ENCODE measurements at places on chromosomes 2 and 18.
A peak's percentile ranks its signal among the peaks of the same experiment; 100 is the strongest.

- no peak for DNase-seq
Observed at GRCh38 chr2:216596980-216597509, 36.2 kb upstream of the IGFBP2 start.

GRCh38 chr18:57052173-57052572 is 94.7 kb upstream of the BOD1L2 start:
- no peak for DNase-seq

DNA sequence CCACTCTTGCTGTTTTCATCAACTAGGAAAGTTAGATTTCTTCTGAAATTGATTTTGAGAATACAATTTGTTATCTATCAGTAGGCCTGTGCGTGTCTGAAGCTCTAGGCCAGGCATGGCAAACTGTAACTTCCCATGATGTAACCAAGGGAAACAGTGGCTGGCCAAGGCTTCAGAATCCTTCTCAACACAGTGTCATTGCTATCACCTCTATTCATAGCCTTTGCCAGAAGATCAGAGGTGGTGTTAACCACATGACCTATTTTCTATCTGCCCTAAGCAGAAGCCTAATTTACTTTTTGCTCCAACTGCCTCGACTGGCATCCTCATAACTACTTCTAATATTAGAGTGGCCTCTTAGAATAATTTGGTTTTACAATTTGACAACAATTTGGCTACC is 2.5 kb downstream of the ITGB6 start:
- DNase-seq: no peak

DNA sequence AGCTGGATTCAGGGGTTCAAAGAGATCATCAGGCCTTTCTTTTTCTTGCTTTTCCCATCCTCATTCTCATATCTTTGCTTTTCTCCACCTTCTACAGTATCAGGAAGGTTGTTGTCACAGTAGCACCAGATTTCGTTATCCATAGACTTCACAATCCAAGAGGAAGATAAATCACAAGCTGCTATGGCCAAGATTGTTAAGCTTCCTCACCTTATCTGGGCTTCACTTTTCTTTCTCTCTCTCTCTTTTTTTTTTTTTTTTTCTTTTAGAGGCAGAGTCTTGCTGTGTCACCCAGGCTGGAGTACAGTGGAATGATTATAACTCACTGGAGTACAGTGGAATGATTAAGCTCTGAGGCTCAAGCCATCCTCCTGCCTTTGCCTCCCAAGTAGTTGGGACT is 93.5 kb downstream of the TTC27 start:
- DNase-seq: no peak

GRCh38 chr2:151138507-151138906 is 123.2 kb downstream of the RBM43 start:
- DNase-seq: peak; percentile 77

- no peak for DNase-seq
Observed at GRCh38 chr2:7437141-7437540, 519.9 kb downstream of the RNF144A start.

- no peak for DNase-seq
Observed at GRCh38 chr18:52054324-52054723, 285.7 kb upstream of the DCC start.

- DNase-seq: no peak
Observed at GRCh38 chr2:17644997-17645720, 104.7 kb downstream of the VSNL1 start.

GRCh38 chr2:133198678-133199077 is 369.6 kb downstream of the NCKAP5 start:
- no peak for DNase-seq

- DNase-seq: no peak
Observed at GRCh38 chr2:100983201-100983600, 18.9 kb upstream of the RPL31 start.

GRCh38 chr2:16400127-16400623 is 265.5 kb downstream of the CYRIA start:
- DNase-seq: no peak
